ENCODE measurements at places on chromosomes 1 and 21. TPM values are rescaled to one million over a fixed set of nuclear protein-coding genes. Genes with fewer than 3 reads are reported as not detected.

- peak; percentile 78 for DNase-seq
Measured at GRCh38 chr1:36203554-36204346, 20.5 kb upstream of the THRAP3 start.

GRCh38 chr1:18348354-18348753, 132.4 kb upstream of the KLHDC7A start:
- DNase-seq: no peak

DNA sequence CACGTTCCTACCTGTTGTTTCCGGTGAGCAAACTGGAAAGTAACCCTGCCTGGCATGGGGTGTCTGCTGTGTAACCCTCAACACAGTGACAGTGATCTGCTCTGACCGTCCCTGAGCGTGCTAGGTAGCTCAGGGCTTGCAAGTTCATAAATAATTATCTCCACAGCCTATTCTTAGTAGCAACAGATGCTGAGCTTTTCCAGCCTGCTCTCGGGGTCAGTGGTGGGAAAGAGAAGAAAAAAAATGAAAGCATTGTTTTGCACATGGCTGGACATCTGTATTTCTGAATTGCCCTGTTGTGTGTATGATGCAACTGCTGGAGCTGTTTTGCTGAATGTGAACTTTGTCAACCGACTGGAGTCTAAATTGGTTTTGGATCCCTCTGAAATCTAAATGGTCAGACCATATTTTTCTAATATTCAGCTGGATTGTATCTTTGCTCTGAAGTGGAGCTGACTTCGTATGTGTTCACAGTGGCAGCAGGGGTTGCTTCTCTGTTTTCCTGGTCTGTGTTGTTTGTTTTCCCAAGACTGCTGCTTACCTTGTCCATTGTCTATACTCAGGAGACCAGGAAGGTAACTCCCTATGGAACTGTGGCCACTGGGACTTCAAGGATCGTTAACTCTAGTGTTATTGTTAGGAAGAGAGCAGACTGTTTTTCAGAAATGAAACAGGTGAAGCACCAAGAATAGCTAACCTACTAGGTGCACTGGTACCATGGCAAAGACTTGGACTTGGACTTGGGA, 27.0 kb downstream of the TGFB2 start:
- DNase-seq: no peak

DNA sequence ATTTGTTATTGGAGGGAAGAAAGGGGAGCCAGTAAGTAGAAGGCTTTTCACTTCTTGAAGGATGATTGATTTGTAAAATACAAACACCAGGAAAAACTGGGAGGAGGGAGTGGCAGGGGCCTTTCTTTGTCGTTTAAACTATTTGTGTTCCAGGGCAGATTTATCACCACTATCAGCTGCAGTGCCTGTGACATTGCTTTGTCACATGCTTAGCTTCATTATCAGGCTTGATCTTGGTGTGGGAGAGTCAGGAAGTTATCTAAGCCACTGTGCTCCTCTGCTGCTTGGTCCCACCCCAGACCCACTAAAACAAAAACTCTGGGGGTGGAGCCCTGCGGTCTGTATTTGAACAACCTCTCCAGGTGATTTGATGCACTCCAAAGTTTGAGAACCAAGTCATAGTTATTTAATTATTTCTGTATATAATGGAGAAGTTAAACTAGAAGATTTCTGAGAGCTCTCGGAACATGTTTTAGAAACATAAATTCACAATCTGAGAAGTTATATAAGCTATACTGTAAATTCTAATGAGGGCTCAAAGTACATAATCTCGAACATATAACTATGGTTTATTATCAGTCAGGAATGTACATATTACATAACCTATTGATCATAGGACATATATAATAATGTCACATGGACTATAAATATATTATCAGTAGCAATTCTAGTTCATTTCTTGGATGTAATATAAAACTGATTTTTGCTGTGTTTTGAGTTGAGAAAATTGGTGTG, 87.9 kb downstream of the CDC14A start:
- DNase-seq: no peak

GRCh38 chr21:14244911-14245310, 29.0 kb downstream of the RBM11 start:
- no peak for DNase-seq

DNA sequence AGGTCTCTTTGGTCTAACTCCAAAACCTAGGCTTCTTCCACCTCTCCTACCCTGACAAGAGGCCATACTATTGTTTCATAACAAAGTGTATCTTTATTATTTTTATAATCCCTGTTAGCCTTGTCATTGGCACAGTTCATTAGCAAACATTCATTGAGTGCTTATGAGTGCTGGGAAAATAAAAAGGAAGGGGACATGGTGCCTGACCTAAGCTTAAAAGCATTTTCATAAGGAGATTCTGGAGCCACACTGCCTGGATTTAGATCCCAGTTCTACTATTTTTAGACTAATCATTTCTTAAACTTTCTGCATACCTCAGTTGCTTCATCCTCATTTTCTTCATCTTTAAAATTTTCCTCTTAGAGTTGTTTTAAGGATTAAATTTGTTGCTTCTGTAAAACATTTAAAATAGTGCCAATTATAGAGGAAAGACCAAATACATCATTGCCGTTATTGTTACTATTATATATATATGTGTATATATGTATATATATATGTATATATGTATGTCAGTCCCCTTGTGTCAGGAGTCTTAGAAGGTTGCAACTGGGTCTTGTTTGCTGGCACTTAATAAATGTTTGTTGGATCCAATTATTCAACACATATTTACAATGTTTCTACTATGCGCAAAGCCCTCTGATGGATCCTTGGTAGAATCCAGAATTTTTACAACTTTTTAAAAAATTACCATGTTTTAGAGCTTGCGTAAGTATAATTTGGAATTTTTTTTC, 250.9 kb upstream of the SGIP1 start:
- DNase-seq: no peak

- DNase-seq: no peak
Measured at GRCh38 chr1:110477967-110478640, 27.2 kb downstream of the PROK1 start.

DNA sequence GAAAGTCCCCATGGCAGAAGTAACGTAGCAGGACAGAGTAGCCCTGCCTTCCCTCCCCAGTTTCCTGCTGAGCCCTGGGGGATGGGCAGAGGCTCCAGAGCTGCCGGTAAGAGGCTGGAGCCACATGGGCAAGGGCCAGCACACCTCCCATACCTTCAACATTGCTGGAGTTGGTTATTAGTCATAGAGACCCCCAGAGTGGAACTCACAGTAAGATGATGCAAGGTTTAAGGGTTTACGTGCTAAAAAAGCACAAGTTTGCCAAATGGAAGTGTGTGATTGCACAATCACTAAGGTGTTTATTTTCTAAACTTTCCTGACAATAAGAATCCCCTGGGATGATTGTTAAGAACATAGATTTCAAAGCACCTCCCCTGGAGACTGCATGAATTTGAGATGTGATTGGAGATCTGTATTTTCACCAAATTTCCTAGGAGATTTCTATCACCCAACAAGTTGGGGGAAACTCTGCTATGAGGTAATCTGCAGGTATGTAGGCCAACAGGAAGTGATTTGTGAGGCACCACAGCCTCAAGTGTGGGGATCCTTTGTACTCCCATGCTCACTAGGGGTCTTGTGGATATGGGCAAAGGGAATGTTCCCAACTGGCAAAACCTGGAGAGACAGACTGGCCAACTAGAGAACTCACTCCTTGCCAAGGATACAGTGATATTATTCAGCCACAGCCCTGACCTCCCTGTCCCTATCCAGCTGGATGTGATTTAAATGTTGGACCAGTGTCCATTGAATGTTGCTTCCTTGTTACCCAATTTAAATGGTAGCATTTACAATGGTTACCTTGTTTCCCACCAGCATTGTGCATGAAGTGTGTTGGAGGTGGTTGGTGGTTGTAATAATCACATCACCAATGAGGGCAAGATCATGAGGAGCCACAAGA, 37.1 kb upstream of the CSF1 start:
- peak; percentile 52 for DNase-seq

DNA sequence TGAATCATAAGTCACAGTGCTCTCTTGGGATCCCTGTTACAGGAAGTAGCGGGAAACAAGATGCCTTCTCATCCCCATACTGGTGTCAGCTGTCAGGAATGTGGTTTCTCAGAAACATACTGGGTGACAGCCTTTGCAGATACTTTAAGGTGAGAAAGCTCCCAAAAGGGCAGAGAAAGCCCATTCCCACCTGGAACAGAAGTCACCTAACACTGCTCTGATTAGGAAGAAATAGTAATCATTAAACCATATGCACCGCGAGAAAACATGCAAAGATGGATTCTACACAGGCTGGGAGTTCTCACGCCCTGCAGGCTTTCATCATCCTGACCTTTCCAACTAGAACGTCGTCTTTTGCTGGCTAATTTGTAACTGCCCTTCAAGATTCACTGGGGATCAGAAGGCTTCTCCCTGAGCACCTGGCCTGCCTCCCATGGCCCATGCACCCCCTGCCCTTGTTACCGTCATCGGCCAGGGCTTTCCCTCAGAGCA, 46.2 kb upstream of the SLC44A3 start:
- DNase-seq: no peak

GRCh38 chr1:201250326-201251011, 32.8 kb upstream of the PKP1 start:
- DNase-seq: no peak

- DNase-seq: no peak
Measured at GRCh38 chr1:41718497-41718896, 200.2 kb downstream of the HIVEP3 start.

DNA sequence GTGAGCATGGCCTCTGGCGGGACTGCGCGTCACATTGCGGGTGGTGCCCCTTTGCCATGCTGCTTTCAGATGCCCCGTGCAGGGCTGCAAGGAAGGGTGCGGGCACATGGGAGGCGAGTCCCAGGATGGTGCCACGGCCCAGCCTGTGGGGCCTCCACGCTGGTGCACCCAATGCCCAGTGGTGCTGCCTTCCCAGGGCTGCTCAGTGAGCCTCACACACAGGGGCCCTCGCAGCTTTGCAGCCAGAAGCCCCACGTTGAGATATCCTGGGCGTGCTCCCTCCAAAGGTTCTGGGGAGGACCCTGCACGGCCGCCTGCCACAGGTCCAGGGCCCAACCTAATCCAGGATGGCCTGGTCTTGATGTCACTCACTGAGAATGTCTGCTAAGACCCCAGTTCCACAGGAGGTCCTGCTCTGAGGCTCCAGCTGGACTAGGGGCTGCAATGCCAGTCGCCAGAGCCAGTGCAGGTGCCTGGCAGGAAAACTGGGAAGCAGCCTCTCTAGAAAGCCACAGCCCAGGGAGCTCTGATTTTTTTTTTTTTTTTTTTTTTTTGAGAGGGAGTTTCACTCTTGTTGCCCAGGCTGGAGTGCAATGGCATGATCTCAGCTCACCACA, 34.1 kb upstream of the PRSS38 start:
- peak; percentile 50 for DNase-seq

- DNase-seq: no peak
Measured at GRCh38 chr1:108712606-108713150, at the start of gene FNDC7. Gene FNDC7 (plus strand): TSS chr1:108712908. CDS start chr1:108712934, 26 bp downstream.

GRCh38 chr1:226185141-226186036, 1.2 kb downstream of the ACBD3 start:
- no peak for DNase-seq

DNA sequence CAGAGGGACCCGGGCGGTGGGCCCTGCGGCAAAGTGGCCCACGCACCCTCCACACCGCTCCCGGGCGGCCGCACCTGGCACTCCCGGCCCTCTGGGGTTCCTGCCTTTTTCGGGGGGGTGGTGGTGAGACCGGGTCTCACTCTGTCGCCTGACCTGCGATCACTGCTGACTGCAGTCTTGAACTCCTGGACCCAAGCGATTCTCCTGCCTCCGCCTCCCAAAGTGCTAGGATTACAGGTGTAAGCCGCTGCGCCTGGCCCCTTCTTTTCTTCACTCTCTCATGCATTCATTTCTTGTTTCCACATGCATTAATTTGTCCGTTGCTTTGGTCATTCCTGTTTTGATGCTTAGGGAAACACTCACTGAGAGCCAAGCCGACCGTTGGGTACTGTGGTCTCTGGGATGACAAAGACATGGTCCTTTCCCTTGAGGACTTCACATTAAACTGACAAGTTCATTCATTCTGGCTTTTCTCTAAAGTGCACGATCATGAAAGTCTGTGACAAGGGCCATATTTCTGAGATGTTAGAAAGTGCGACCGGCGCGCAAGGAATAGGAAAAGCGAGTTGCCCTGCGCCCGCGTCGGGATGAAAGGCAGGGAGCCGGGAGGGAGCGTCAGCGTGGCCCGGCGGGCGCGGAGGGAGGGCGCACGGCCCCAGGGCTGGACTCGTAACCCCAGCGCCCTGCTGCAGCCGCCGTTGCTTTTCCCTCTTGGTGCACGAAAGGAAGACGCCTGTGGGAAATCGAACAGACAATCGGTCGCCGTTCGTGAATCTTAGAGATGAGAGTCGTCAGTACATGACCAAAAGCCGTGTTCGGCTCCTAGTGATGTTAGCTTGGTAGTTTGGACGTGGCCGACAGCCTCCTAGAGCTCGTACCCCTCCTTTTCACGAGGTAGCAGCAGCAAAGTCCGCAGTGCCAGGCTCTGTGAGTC, 1.0 kb upstream of the MCOLN2 start:
- no peak for DNase-seq

DNA sequence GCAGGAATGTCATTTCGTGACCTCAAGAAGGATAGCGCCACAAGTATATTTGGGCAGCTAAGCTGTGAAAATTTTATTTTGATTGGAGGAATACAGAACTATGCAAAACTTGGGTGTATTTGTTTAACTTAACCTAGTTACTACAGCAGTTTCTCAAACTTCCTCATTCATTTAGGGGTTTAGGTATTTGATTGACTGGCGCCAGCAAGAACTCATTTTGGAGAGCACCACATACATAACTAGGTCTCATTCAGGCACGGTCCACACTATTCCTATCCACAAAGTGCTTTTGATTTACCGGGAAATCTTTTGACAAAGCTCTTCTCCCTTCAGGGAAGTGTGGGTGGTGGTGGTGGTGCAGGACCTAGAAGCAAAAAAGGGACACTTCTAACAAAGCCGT, 155.1 kb upstream of the NRIP1 start:
- DNase-seq: no peak

GRCh38 chr1:233114860-233115259, 164.4 kb downstream of the NTPCR start:
- no peak for DNase-seq

GRCh38 chr1:42942444-42942843, 16.2 kb downstream of the SLC2A1 start:
- no peak for DNase-seq

DNA sequence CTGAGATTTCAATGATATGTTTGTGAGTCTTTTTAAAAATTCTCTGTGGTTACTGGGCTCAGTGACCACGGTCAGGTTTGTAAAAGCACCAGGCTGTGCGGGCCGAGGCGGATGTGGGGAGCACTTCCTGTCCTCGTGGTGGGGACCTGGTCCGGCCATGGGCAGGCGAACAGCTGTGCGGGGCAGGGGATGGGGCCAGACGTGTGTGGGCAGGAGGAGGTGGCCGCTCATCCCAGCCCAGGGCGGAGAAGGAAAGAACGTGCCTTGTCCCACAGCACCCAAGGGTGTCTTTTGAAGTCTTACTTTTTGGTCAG, 5.2 kb upstream of the OXCT2 start:
- DNase-seq: no peak

The SPATA21 gene
- not detected for total RNA-seq

The LMOD1 gene
- total RNA-seq: 316 TPM

The FASLG gene
- not detected for total RNA-seq

The PDC gene
- total RNA-seq: not detected

The KRTAP7-1 gene
- total RNA-seq: not detected

The FAM3B gene
- total RNA-seq: not detected

The FAM72C gene
- total RNA-seq: 1.2 TPM

The MYOG gene
- total RNA-seq: not detected

The IGFN1 gene
- total RNA-seq: not detected

The ANKRD35 gene
- 19.9 TPM for total RNA-seq

All from ascending aorta (tissue), 2 donors.